ENCODE measurements at places on chromosomes 16 and 17.

DNA sequence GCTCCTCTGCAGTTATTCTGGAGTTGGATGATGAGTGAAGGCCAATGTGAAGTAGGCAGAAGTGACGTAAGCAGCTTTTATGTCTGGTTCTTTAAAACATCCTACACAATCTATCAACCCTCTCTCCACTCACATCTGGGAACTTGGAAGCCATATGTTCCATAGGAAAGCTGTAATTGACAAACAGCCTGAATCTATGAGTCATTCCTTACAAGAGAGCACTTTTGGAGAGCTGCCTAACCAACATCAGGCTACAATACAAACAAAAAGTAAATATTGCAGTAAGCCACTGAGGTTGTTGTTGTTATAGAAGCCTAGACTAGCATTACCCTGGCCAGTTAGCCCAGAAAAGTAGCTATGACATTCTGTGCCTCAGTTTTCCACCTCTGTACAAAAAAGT lies 5.9 kb downstream of the CCL7 start:
- DNase-seq, result no peak

- no peak for DNase-seq
These were observed 10.8 kb upstream of the WSCD1 start for GRCh38 chr17:6059406-6059805.

GRCh38 chr17:13078591-13079385 lies 61.0 kb upstream of the ELAC2 start:
- no peak for DNase-seq

DNA sequence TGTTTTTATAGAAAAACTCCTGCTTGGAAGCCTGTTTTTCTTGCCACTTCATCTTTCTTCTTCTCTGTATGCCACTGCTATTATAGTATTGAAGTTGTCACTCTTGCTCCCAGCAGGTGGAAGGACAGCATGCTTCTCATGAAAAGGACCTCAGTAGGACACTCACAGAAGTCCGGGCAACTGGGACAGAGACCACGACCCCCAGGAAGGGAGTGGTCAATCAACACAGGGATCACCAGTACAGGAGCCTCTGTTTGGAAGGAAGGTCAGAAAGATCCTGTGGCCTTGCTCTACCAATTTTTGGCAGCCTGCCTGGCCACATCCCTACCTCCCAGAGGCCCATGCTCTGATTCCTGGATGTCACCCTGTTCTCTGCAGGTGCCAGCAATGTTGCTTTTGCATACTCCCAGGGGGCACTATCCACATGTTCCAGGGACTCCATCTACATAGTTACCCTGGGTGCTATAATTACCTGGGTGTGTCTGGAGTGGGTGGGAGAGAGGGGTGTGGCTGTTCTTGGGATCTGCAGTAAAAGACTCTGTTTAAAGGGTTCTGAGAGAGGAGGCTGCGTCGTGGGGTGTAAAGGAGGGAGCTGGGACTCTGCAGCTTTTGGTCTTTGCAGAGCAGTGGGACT lies 13.7 kb upstream of the AKAP10 start:
- DNase-seq, result no peak

GRCh38 chr17:20273741-20274500 lies 193.4 kb downstream of the LGALS9B start:
- DNase-seq, result no peak

DNA sequence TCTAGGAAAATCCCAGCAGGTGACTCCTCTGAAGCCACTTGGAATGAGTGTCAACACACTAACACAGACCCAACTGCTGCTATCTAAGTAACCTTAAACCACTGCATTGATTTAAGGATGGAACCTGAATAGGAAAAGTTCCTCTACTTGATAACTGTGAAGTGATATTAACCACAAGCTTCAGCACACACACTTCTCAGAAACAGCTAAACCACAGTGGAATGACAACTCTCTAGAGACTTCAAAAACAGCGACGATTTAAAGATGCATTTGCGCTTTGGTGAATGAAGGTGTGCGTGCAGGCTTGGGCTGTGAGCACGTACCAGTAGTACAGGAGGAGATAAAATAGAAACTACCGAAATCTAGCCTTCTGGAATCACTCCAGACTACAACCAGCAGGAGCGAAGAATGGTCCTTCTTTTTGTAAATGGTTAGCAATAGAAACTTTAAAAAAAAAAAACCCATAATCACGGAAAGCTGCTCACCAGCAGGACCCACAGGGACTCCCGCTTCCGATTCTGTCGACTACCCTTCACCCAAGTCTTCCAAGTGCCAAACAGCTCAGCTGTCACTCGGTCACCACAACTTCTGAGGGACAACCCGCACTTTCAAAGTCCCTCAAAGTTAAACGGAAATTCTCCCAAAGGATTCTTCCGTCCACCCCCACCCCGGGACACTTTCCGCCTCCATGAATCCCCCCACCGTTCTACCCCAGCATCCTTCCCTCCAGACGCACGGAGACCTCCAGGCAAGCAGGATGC lies 137.7 kb upstream of the CORO6 start:
- peak; percentile 44 for DNase-seq

DNA sequence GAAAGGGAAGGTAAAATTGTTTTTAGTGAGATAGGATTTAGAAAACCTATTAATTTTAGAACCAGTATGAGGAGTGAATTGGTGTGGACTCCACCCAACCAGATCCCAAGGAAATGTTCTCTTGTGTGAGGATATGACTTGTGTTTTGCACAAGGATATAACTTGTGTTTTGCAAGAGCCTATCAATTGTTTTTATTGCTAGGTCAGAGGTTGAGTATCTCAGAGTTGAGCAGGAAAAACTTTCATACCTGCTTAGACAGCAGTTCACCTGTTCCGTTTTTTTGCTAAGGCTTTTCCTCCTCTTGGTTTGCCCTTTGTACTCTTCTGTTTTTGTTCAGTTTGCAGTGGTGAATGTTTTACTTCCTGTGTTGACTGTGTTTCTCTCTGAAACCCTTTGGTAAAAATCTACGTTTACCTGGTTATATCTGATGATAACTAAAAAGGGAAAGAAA lies 5.1 kb downstream of the NBR1 start:
- no peak for DNase-seq

- DNase-seq, result no peak
These were observed 2.1 kb downstream of the GSE1 start for GRCh38 chr16:85615014-85615851.

DNA sequence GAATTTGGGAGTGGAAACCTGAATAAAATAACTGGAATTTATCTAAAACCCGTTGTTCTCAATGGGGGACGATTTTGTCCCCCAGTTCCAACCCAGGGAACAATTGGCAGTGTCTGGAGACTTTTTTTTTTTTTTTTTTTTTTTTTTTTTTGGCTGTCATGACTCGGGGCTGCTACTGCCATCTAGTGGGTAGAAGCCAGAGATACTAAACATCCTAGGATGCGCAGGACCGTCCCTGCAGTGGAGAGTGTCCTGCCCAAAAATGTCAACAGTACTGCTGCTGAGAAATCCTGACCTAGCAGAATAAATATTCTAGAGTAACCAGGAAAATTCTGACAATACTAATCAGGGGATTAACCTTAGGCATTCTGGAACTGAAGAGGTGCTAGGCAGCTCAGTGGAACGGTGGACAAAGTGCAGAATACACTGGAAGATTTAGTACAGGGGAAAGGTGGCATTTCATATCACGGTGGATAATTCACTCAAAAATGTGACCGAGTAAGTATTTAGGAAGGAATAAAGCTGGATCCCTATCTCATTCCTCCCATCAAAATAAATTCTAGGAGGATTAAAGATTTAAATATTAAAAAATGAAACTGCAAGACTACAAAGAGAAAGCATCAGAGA lies 107.6 kb downstream of the SPECC1 start:
- peak; percentile 48 for DNase-seq

DNA sequence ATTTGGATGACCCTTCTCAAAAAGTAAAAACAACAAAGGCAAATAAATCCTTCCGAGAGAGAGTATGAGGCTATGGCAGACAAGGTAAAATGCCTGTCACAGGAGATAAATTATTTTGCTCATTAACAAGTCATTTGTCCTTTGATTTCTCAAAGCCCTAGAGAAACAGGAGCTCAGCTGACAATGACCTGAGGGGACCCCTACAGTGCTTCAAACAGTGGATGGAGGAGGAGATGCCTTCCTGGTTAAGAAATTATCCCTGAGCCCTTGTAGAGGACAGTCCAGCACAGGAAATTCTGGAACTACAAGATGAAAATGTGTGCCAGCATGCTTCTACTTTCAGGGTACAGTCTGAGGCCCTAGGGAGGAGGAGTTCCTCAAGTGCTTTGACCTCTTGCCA lies 24.0 kb upstream of the RHBDL3 start:
- DNase-seq, result no peak

DNA sequence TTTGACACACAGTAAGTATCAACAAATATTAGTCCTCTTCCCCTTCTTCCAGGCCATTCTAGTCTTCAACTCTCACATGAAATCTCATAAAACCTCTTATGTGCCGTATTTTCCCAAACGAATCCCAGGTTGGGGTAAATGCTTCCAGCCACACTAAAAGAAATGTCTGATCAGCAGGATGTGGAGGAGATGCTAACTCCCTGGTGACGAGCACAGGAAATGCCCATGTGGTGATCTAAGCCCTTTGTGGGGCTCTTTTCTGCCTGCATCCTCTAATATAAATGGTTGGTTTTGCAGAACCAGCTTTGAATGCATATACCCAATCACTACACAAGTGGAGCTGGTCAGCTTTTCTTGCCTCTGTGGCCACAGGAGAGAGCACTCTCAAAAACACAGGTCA lies 498.2 kb upstream of the ERCC4 start:
- no peak for DNase-seq

GRCh38 chr16:68995011-68995504 lies 110.4 kb upstream of the HAS3 start:
- DNase-seq, result peak; percentile 1

DNA sequence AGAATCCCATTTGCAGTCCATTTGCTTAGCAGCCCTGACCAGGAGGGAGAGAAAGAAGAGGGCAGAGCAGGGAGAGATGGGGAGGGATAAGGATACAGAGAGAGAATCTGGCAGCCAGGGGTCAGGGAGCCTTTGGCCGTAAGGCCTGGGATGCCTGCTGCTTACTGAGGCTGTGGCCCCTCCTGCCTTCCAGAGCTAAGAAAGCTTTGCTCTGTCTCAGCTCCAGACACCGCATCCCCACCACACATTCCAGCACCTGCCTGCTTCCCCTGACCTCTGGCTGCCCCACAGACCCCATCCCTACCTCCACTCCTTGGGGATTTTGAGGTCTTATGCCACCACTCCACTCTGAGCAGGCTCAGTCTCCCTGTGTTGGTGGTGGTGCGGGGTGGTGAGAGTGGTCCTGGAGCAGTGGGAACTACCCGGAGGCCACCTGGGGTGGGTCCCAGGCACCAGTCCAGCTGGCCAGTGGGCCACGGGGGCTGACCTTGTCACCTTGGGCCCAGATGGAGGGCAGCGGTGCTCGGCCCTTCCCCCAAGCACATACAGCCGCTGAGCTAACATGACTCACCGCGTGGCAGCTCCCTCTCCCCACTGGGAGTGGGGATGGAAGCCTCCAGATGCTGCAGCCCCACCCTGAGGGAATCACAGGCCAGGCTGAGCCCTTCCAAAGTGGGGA lies 58.3 kb downstream of the RAI1 start:
- DNase-seq, result no peak

DNA sequence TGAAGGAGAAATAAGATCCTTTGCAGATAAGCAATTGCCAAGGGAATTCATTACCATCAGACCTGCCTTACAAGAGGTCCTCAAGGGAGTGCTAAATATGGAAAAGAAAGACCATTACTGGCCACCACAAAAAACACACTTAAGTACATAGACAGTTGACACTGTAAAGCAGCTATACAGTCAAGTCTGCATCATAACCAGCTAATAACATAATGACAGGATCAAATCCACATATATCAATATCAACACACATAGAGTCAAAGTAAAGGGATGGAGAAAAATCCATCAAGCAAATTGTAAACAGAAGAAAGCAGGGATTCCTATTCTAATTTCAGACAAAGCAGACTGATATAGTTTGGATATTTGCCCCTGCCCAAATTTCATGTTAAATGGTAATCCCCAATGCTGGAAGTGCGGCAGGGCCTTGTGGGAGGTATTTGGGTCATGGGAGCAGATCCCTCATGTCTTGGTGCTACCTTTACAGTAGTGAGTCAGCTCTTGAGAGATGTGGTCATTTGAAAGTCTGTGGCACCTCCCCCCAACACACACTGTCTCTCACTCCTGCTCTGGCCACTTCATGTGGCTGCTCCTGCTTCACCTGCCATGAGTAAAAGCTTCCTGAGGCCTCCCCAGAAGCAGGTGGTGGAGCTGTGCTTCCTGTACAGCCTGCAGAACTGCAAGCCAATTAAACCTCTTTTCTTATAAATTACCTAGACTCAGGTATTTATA lies 32.8 kb downstream of the TANC2 start:
- no peak for DNase-seq

- DNase-seq, result no peak
These were observed 533 bp upstream of the MEFV start for GRCh38 chr16:3256866-3257465.

GRCh38 chr16:46857368-46857945 lies 26.5 kb upstream of the C16orf87 start:
- no peak for DNase-seq

DNA sequence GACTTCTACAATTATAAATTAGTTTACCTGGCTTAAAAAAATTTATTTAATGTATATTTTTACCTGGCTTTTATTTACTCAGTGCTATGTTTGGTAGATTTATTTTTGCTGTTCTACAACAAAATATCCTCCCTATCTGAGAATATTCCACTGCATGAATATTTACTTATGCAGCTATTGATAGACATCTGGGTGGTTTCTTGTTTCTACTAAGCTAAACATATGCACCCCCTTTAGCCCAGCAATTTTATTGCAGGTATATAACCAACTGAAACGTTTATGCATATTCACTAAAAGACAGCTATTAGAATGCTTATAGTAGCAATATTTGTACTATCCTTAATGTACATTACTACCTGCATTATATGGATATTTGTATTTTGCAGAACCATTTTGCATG lies 187.7 kb upstream of the CPHXL start:
- DNase-seq, result no peak

DNA sequence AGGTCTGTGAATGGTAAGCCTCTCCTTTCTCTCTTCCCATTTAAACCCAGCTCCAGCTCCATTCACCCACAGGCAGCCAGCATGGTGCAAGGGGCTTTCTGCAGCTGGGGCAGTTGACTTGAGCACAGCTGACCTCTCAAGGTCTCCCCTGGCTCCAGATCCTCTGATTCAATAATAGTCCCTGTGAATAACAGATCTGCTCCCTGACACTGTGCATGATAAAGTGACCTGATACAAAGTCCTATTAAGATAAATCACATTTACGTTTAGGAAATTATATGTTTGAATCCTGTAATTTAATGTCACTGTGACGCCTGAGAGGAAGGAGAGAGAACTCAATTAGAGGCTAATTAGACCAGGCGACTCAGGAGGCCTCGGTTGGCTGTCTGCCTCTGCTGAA lies 540.4 kb upstream of the CDH11 start:
- no peak for DNase-seq

GRCh38 chr17:53527473-53527872 lies 295.3 kb upstream of the KIF2B start:
- no peak for DNase-seq

DNA sequence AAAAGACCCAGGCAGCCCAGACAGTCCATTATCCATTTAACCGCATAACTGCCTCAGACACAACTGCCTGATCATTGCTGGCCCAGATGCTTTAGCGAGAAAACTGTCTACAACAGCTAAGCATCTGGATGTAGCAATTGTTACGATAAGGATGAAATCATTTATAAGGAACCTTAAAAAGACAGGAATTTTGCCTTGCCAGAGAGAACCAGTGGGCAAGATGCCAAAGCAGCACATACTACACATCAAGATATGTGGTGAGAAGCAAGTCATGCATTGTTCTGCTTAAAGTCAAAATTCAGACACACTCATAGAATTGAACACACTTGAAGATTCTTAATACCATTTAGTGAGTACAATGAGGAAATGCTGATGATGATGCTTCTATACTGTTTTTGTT lies 1525.3 kb downstream of the CDH8 start:
- DNase-seq, result no peak
